ENCODE measurements at places on chromosomes 3 and 15.

- DNase-seq = no peak
Measured at GRCh38 chr15:99123713-99124451, 19.0 kb downstream of the SYNM start.

DNA sequence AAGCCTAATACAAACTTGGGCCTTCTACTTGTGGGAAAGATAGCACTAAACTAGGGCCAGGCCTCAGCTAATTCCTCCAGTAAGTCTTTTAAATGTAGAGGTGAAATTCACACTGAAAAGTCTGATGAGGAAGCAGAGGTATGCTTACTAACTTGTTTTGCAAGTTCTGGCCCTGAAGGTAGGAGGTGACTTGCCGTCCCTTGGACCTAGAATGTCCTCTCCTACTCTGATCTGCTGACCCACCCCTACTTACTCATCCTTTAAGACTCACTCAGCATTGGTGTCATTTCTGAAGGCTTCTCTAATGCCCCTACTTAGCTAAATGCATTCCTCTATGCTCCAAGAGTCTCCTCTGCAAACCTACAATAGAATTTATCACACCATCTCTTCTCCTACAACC, 19.4 kb downstream of the RIOX2 start:
- no peak for DNase-seq

GRCh38 chr3:63116922-63117321, 161.2 kb upstream of the SYNPR start:
- DNase-seq = no peak

DNA sequence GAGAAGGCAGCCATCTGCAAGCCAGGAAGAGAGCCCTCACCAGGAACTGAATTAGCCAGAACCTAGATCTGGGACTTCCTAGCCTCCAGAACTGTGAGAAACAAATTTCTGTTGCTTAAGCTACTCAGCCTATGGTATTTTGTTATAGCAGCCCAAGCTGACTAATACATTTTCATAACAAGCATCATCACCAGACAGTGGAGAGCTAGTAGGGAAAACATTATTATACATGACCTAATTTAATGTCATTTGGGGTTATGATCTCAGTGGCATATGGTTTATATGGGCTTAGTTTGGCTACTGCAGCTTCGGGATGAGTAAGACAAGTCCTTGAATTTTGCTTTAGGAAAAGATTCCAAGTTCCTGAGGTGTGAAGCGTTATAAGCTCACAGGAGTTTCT, 35.6 kb downstream of the LNP1 start:
- DNase-seq = no peak

DNA sequence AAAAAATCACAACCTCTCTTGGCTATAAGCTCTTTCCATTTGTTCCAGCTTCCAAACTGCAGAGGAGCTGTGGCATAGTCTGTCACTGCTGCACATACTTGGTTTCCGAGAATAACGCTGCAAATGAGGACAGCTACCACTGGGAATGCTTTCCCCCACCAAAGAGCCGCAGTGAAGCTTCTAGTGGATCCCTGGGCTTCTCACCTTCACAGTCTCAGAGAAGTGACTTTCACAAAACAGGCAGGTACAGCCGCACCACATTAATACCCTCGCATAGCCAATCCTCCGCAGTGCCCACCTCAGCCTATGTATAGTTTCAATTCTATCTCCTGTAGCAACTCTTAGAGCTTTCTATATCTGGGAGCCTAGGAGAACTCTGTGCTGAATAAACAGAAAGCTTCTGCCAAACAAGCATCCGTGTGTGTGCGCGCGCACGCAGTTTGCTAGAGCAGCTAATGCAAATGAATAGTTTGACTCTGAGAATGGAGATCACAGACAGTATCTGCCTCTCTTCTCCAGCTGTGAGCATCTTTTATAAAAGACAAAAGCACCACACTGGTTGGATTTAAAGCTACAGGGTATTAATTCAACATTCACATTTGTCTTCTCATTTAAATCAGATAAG, 81.9 kb upstream of the PLXND1 start:
- DNase-seq = no peak

DNA sequence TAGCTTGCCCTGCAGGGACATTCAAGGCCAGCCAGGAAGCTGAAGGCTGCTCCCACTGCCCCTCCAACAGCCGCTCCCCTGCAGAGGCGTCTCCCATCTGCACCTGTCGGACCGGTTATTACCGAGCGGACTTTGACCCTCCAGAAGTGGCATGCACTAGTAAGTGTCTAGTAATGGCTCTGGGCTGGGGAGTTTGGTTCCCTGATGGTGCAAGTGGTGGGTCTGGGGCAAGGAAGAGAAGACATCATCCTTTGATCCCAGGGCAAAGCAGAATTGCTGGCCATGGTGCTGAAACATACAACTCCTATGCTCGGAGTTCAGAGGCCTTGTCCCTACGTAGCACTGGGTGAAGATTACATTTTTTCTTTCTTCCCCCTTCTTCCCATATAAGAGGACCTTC, 311.4 kb downstream of the EPHB1 start:
- no peak for DNase-seq

- no peak for DNase-seq
Measured at GRCh38 chr3:7788881-7789280, 712.7 kb upstream of the LMCD1 start.

GRCh38 chr3:13083898-13084297, 10.7 kb upstream of the IQSEC1 start:
- no peak for DNase-seq

DNA sequence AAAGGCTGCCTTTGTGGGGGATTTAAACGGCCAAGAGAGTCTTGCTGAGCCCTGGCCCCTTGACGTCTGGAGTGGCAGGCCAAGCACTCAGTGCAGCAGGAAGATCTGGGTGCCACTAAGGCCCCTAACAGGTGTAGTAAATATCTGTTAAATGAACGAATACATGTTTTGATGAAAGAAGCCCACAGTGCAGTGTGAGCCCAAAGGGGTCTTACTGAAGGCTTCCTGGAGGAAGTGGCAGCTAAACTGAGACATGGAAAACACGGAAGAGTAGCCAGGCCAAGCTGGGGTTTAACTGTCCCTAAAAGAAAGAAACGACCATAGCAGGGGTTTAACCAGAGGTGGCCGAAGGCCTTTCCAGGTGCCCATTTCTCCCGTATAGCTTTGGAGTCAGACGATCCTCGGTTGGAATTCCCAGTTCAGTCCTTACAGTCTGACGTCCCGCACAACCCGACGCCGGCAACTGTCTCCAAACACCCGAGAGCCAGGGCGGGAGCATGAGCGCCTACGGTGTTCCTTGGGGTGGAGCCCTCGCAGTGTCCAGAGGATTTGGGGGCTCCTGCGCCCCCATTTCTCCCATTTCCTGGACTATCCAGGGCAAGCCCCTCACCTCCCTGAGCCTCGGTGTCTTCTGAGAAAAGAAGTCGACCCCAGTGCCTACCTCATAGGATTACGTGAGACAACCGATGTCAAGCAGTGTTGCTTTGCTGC, 910 bp upstream of the ABHD6 start:
- DNase-seq = no peak

- no peak for DNase-seq
Measured at GRCh38 chr15:98433346-98433745, 215.0 kb upstream of the IGF1R start.

DNA sequence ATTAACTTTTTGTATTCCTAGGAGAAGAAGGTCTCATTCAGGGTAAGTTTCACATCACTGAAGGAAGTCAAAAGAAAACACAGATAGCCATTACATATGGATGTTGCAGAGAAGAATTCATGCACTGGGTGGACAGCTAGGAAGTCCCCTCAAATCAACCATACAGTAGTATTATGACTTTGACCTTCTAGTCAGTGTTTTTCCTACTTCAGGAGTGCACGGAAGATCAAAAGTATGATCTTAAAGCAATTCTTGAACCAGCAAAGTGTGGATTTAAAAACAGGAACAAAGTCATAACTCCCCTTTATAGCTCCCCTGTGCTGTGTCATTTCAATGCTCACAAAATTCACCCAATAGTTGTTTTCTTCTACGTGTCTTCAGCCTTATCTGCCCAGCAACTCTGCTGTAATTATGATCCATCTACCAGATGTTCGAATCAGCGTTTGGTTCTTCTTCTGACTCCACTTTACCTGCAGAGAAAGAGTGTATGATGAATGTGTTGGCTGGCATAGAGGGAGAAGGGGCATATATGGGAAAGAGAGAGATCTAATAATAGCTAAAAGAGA, 118.1 kb upstream of the MEIS2 start:
- DNase-seq = no peak

- no peak for DNase-seq
Measured at GRCh38 chr3:107013641-107014040, 363.6 kb upstream of the CCDC54 start.

DNA sequence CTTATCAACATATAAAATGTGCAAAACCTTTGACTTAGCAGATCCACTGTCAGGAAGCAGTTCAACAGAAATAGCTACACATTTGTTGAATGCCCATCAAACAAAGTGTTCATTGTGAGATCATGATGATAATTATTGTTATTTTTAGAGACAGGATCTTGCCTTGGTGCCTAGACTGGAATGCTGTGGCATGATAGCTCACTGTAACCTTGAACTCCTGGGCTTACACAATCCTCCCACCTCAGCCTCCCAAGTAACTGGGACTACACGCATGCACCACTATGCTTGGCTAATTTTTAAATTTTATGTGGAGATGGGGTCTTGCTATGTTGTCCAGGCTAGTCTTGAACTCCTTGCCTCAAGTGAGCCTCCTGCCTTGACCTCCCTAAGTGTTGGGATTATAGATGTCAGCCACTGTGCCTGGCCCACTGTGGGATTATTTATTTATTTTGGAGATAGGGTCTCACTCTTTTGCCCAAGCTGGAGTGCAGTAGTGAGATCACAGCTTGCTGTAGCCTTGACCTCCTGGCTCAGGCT, 8.8 kb downstream of the MAP2K5 start:
- no peak for DNase-seq

- DNase-seq = no peak
Measured at GRCh38 chr15:80856400-80856799, 77.2 kb downstream of the CEMIP start.

DNA sequence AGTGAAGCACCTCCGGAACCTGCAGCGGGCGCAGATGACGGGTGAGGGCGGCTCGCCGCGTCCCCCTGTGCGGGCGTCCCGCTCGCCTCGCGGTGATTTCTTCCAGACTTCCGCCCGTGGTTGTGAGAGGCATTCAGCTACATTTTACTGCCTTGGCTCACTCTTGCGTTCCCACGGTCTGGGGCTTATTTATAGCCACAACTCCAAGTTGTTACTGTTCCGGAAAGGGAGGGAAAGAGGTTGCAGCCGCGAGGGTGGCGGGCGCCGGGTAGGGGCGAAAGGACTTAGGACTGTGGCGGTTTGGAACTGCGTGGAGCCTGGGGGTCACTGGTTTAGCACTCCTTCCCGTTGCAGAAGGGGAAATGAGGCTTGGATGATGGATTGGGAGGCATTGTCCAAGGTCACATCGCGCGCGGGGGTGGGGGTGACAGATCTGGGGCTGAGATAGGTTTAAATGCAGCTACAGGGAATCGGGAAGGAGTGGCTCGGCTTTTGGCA, 1.1 kb downstream of the HES1 start:
- no peak for DNase-seq

- DNase-seq = no peak
Measured at GRCh38 chr3:66586853-66587252, 86.0 kb upstream of the LRIG1 start.

GRCh38 chr15:86541540-86541939, 461.9 kb downstream of the AGBL1 start:
- no peak for DNase-seq

DNA sequence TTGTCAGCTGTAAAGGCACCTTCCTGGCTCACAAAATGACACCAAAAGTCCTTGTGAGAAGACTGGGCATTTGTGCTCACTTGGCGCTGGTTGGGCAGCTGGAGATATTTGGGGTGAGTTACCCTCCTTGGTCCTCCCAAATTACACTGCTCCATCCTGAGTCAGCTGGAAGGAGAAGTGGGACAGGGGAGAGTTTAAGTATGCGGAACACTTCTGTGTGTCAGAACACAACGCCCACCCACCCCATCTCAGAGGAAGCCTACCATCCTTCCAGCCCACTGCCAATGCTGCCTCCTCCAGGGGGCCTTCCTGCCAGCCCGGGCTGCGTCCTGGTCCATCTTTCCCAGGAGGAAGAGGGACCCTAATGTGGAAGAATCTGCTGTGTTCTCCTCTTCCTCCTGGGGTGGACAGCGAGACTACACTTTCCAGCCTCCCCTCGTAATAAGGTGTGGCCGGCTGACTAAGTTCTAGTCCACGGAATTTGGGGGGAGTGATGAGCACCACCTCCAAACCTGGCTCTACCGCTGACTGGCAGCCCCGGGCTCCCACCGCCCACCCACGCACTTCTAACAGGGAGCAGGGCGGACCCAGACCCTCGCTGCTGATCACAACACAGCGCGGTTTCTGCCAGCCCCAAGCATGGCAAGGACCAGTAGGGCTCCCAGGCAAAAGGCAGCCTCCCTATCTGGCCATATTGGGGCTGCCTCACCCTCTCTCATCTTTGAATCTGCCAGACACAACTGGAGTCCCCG, 265.0 kb downstream of the XXYLT1 start:
- no peak for DNase-seq

DNA sequence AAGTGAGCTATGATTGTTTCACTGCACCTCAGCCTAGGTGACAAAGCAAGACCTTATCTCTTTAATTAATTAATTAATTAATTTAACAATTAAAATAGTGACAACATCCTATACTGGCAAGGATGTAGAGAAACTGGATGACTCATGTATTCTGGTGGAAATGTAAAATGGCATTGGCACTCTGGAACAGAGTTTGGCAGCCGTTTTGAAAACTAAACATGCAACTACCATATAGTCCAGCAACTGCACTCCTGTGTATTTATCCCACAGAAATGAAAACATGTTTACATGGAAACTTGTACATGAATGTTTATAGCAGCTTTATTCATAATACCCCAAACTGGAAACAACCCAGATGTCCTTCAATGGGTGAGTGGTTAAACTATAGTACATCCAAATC, 56.6 kb downstream of the ANP32A start:
- no peak for DNase-seq

DNA sequence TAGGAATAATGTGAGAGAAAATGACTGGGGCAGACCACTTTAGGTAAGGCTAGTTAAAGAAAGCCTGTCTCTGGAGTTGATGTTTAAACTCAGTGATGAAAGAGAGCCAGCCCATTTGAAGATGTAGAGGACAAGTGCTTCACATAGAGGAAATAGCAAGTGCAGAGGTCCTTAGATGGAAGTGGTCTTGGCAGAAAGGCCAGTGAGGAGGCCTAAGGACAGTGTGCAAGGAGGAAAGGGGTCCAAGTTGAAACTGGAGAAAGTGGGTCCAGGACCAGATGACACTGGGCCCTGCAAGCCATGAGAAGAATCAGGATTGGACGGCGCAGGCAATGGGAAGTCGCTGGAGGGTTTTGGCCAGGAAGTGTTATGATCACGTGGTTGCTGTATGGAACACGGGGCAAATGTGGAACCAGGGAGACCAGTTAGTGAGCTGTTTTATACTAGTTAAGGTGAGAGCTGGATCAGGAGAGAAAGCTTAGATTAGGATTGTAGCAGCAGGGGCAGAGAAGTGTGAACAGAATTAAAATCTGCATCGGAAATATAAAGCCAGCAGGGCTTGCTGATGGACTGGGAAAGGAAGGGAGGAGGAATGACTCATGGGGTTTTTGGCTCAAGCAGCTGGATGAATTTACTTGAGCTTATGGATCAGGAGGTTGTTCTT, 48.0 kb upstream of the SCAANT1 start:
- no peak for DNase-seq
